ENCODE measurements at places on chromosomes 6 and 20. TPM values are rescaled to one million over a fixed set of nuclear protein-coding genes. Genes with fewer than 3 reads are reported as not detected.

Gene OR2H1
- not detected for total RNA-seq

Gene ME1
- total RNA-seq, result 26.3 TPM

Gene OXT
- not detected for total RNA-seq

Gene ADRM1
- 83.9 TPM for total RNA-seq

Gene RFX6
- not detected for total RNA-seq

Gene FILIP1
- 0.10 TPM for total RNA-seq

Measured in osteocyte (in vitro differentiated cells).